ENCODE measurements at places on chromosomes 5 and 9. TPM values are rescaled to one million over a fixed set of nuclear protein-coding genes. Genes with fewer than 3 reads are reported as not detected.

- DNase-seq, result no peak
Observed at GRCh38 chr5:150081541-150082283, 4.6 kb downstream of the CSF1R start.

- no peak for DNase-seq
Observed at GRCh38 chr5:125981016-125981415, 442.2 kb upstream of the GRAMD2B start.

DNA sequence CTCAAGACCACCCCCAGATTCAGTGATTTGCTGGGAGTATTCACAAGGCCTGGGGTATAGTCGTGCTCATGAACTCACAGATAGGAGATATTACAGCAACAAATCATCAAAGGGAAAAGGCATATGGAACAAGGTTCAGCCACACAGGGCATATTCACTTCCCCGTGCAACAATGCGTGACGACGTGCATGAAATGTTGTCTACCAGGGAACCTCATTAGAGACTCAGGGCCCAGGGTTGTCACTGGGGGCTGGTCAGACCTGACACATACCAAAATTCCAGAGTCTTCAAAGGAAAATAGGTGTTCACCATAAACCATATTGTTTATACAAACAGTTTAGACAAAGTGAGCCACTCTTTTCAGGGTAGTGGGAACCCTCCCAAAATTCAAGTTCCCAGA lies 212.4 kb downstream of the RFK start:
- no peak for DNase-seq

DNA sequence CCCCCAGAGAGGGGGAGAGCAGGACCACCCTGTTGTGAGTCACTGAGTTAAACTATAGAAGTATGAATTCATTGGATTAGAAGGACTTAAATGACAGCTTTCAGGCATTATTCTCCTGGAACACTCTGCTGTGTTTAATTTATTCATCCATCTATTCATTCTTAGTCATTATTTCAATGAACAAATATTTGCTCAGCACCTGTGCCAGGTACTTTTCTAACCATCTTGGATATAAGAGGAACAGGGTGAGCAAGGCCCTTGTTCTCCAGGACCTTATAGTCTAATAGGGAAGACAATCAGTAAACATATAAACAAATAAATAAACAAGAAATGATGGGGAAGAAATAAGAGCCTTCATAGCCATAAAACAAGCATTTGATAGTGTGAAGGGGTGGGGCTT lies 483.9 kb upstream of the BRINP1 start:
- DNase-seq, result no peak

- no peak for DNase-seq
Observed at GRCh38 chr9:82673919-82674318, 389.0 kb downstream of the RASEF start.

DNA sequence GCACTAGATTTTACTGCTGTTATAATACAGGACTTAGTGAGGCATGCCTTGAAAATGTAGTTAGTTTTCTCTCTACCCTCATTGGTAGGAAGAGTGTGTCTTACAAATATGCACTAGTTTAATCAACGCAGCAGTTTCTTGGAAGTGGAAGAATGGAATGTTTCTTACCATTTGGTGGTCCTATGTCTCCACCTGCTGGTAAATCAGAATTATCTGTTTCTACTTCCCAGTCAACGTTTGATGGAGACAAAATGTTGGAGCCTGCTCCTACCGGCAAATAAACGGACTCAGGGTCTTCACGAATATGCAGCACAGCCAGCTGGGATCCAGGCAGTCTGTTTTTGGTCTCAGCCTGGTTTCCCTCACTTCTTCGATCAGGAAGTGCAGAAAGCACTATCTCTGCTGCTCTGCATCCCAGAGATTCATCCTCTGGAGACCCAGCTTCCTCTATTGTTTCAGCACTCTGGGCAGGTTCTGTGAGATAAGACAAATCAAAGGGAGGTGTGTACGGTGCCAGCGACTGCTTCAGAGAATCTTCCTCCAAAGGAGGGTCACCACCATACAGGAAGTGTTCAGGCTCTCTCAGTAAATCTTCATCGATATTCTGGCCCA lies 59.5 kb upstream of the PCA3 start:
- DNase-seq, result no peak

Gene TUT7
- 29.4 TPM for total RNA-seq

Gene PCSK5
- total RNA-seq, result 9.6 TPM

Gene TRMT10B
- 8.8 TPM for total RNA-seq

Gene PCBD2
- 9.9 TPM for total RNA-seq

Gene GPR151
- total RNA-seq, result not detected

Gene SEC24A
- total RNA-seq, result 23.8 TPM

Gene QRFP
- not detected for total RNA-seq

Gene TAF11L10
- 0.83 TPM for total RNA-seq

Gene TAS2R1
- not detected for total RNA-seq
